ENCODE measurements at places on chromosomes 4 and X.

- DNase-seq: no peak
Measured at GRCh38 chr4:53716011-53716410, 124.7 kb upstream of the LNX1 start.

DNA sequence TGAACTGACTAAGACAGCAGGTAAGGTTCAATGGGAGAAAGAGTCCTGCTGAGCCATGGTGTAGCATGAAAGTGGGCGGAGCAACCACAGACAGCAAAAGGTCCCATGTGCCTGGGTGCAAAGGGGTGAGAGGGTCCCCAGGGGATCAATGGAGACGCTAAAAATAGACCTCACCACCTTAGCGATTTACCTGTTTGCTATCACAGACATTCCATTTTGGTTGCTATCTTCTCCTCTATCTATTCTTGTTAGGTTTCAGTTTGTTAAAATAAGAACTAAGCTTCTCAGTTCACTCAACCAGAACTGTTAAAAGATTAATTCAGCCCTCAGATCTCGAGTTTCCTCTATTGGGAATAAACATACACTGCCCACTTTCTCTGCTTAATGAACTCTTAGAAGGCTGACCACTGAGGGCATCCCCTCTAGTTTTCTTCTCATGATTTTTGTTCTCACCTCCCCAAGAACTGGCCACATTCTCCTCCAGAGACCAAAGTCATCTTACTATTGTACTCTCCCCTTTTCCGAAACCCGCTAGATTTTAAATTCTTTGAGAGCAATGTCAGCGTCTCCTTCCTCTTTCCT, 136.7 kb downstream of the PARM1 start:
- no peak for DNase-seq

GRCh38 chrX:70605352-70605751, 160.7 kb downstream of the DLG3 start:
- no peak for DNase-seq

DNA sequence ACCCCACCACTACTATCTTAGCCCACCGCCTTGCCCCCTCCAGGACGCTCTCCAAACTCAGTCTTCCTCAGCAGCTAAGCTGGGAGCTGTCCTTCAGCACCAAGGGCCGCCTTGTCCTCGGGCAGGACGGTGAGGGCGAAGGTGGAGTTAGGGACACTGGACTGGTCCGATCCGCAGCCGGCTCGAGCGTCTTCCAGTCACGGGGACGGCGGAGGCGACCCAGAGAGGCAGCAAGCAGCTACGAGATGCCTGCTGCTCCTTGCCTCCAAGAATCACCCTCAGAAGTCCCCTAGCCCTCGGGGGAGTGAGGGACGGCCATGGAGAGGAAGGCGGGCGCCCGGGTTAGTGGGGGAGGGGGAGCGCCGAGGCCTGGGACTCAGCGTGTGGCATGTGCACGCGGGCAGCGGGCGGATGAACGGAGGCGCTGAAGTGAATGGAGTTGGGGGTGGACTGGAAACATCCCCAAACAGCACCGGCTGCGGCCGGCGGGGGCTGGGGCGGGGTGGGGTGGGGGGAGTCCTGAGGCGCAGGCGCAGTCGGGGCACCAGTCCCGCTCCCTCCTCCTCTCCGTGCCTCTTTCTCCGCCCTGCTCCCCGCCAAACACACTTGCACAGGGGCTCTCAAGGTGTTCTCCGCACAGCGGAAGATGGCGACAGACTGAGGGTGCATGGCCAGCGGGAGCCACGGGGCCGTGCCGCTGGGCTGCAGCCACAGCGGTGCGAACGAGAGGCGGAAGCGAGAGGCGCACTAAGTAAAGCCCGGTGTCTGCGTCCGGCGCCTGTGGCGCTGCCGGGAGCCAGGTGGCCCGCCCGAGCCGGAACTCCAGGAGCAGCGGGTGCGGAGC, at the start of gene NALF2:
Gene NALF2 (plus strand): TSS at position 545 of the 844 bp plus-strand sequence. CDS start 957 bp downstream, outside the sequence.
- DNase-seq: peak; percentile 14

DNA sequence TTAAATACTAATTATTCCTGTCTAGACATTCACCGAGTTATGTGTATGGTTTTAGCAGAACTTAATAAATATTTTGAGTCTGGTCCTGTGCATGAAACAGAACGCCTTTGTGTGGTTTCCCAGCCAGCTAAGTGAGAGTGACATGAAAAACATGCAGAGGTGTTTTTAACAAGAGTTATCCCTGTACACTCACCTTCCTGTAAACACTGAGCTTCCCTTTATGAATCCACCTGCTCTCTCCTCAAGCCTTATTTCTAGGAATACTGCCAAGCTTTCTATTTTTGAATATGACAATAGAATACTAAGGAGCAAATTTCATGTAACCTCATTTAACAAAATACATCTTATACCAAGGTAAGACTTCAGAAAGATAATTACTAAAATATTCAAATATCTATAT, 270.3 kb upstream of the CTSO start:
- no peak for DNase-seq

GRCh38 chrX:7252013-7252610, 104.2 kb upstream of the PUDP start:
- DNase-seq: peak; percentile 5

- no peak for DNase-seq
Measured at GRCh38 chr4:43251841-43252240, 359.3 kb downstream of the GRXCR1 start.

GRCh38 chrX:8728932-8729535, 2.9 kb downstream of the ANOS1 start:
- no peak for DNase-seq

GRCh38 chrX:69286565-69286906, 121.3 kb upstream of the PJA1 start:
- no peak for DNase-seq

DNA sequence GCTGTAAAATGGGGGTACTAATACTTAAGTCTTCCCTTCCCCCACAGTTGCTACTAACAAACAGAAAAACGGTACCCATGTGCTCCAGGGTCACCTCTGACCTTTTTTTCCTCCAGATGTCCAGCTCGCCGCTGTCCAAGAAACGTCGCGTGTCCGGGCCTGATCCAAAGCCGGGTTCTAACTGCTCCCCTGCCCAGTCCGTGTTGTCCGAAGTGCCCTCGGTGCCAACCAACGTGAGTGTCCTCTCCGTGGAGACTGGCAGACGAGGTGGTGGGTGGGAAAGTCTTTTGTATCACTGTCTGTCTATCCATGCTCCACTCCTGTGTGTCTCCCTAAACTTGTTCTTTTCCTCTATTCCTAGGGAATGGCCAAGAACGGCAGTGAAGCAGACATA, 5.1 kb downstream of the UBA1 start:
- DNase-seq: no peak

- no peak for DNase-seq
Measured at GRCh38 chrX:94600077-94600476, 926.1 kb downstream of the FAM133A start.

DNA sequence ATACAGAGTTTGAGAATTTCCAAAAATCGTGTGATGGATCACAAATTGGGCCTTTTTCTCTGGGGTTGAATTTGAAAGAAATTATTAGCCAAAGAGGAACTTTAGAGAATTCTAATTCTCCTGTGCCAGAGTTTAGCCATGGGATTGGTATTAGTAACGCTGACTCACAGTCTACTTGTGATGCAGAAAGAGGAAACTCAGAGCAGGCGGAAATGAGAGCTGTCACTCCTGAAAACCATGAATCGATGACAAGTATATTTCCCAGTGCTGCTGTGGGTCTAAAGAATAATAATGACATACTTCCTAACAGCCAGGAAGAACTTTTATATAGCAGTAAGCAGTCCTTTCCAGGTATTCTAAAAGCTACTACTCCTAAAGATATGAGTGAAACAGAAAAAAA, 64.9 kb downstream of the N4BP2 start:
- peak; percentile 69 for DNase-seq

DNA sequence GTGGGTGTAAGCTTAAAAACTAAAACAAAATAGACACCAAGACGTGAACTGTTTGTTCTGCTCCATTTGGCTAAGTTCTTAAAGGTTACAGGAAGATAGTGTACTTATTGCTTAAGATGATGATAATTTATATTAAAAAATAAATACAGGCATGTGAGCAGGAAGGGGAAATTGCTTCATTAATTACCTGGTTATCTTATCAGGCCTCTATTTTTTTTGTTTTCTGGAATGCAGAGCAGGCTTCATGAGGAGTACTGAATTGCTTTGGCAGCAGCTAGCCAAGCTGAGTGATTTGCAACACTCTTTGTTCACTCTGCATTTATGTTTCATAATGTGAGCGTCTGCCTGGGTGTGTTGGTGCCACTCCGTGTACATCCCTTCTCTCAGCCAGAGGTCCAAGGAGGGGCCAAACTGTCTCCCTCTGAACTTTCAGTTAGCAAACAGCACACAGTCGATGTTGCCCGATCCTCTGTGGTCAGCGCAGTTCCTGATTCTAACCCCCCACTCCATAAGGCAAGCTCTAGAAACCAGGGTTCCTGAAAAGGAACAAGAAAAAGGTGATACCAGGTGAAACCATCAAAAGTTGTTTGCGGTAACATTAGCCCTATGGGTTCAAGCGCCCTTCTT, 348.2 kb downstream of the SPRY1 start:
- no peak for DNase-seq

DNA sequence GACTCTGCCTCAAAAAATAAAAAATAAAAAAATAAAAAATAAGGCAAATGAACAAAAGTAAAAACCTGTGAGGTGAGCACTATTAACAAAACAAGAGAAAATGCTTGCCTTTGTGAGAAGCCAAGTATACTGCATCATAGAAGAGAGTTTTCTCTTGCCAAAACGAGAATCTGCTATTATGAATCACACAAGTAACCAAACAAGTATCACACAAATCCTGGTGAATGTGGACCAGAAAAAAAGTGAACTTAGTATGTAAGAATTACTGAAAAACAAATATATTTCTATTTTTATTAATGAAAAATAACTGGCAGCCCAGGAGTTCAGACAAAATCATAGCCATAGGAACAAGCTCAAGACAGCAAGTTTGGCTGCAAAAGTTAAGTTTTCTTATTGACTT, 193.5 kb downstream of the PDGFC start:
- DNase-seq: no peak

- DNase-seq: no peak
Measured at GRCh38 chr4:140569307-140569638, 512 bp upstream of the UCP1 start.

DNA sequence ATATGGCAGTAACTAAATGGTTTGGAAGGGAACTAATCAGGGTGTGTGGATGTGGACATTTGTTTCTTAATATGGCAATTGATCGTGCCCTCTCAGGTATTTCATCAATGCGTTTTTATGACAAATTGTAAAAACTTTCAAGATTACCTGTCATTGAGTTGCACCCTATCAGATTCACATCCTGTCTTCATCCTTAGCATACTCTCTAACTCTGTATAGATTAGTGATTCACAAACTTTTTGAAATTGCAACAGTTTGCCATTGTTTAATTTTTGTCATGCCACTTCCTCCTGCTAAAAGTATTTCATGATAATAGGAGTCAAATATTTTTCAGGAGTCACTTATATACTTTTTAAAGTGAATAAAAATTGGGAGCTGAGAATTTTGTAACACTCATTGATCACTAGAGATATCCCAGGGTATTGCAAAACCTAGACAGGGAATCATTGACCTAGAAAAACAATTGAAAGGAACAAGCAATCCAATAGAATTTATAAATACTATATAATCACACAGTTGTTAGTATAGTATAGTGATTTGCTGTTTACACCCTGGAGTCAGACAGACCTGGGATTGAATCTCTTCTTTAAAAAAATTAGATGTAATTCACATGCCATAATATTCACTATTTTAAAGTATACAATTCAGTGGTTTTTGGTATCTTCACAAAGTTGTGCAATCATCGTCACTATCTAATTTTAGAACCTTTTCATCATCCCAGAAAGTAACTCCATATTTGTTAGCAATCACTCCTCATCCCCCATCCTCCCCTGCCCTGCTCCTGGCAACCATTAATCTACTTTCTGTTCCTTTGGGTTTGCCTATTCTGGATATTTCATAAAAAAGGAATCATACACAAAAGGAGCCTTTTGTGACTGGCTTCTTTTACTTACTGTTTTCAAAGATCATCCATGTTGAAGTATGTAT, 8.9 kb downstream of the MID2 start:
- no peak for DNase-seq

DNA sequence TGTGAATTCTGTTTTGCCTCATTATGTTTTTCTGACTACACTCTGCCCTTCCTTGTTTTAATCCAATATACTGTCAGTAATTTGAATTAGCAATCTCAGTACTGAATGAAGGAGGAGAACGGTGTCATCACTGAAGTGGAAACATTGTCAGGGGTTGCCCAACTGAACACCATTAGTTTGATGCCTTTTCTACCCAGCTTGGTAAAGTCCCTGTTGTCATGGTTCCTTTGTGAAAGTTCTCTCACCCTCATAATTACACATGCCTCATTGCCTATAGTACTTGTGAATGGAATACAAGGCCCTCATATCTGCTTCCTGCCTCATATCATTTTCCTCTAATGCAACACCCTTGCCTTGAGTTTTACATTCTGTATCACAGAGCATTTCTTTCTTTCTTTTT, 76.9 kb downstream of the RRAGB start:
- no peak for DNase-seq

DNA sequence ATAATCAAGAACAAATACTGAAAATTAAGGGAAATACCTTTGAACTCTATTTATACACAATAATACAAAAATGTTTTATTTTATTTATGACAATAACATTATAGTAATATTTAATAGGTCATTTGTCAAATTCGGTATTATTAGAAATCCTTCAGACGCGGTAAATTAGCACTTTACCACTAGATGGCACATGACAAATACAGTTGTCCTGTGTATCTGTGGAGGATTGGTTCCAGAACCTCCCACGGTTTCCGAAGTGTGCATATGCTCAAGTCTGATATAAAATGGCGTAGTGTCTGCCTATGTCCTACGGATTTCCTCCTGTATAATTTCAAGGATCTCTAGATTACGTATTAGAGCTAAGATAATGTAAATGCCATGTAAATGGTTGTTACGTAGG, 8.1 kb upstream of the LINC00632 start:
- DNase-seq: peak; percentile 2

DNA sequence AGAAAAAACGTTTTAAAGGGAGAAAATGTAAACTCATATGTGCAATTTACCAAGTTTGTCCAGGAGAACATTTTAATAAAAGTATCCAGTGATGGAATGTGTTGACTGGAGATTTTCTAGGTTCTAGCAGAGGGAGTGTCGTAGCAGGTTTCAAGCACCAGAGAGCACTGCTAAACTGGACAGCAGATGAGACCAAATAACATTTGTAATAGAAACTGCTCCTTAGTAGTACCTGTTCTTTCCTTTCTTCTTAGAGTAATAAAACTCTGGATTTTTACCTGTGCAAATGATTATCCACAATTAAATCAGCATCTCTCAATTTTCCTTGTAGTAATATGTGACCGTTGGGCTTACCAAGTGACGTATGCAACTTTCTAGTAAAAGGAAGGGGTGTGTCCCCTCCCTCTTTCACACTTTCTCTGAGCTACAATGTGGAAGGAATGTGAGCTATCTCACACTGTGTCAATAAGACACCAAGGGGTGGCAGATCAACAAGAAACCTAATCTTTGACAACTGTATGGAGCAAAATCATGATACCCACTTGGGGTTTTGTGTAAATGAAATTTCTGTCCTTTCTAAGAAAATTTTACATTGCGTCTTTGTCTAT, 9.5 kb downstream of the HPGDS start:
- no peak for DNase-seq

GRCh38 chrX:103513067-103513466, 6.2 kb downstream of the RAB40A start:
- no peak for DNase-seq

All from RWPE1 (cell line).